K562 (cell line): ENCODE measurements at places on chromosomes 1 and 21.
A peak's percentile ranks its signal among the peaks of the same experiment; 100 is the strongest.

DNA sequence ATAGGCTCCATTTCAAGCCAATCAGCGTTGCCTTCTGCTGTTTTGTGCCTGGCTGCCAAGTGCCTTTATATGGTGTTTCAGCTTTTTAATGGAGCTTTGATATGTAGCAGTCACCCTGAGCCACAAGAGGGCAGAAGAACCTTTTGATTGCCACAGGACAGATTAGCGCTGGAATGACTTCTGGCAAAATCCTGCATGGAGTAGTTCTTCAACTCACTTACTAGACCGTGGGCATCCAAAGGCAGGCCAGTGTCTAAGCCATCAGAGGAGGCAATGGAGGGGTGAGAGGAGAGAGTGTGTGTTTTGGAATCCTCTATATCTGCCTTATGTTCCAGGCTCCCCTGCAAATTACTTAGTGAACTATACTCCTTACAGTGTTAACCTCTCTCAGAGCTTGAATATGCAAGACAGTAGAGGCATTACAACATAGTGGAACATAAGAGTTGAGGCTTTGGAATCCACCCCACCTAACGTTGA, 56.2 kb downstream of the ST3GAL3 start:
- peak; percentile 62 for DNase-seq

- no peak for DNase-seq
These were observed 12.9 kb downstream of the KIAA1614 start for GRCh38 chr1:180925471-180926051.

DNA sequence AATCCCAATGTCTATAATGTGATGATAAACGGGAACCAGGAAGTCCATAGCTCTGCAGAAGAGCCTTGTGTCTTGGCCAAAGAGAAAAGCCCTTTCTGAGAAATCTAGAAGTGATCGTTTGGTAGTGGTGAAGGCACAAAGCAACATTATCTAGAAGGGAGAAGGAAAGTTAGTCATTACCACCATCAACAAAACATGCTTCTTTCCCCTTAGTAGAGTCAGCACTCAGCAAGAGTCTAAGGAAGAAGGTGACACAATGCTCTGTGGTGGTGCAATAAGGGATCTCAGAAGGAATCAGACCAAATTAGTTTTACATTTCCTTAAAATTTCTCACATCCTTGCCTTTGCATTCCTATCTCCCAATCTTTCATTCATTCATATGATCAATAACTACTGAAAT, 134.4 kb upstream of the PRDX6 start:
- no peak for DNase-seq

DNA sequence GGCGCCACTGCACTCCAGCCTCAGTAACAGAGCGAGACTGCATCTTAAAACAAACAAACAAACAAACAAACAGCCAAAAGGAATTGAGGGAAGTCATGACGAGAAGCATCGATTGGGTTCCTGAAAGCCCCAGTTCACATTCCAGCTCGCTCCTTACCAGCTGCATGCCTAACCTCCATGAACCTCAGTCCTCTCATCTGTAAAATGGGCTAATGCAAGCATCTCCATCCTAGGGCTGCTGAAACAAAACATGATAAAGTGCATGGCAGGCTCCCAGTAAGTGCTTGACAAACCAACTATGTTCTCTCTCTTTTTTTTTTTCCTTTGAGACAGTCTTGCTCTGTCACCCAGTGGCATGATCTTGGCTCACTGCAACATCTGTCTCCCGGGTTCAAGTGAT, 79.7 kb upstream of the DISP3 start:
- no peak for DNase-seq

- DNase-seq: peak; percentile 69
These were observed 27.5 kb upstream of the SLAMF6 start for GRCh38 chr1:160550572-160551034.
